ENCODE measurements at places on chromosomes 3 and 15.

- peak; percentile 93 for DNase-seq
Observed at GRCh38 chr3:108221911-108222852, at the start of gene IFT57. Gene IFT57 (minus strand): TSS chr3:108222424. CDS start chr3:108222322, 102 bp downstream.

- no peak for DNase-seq
Observed at GRCh38 chr3:195263193-195263924, 7.6 kb downstream of the XXYLT1 start.

DNA sequence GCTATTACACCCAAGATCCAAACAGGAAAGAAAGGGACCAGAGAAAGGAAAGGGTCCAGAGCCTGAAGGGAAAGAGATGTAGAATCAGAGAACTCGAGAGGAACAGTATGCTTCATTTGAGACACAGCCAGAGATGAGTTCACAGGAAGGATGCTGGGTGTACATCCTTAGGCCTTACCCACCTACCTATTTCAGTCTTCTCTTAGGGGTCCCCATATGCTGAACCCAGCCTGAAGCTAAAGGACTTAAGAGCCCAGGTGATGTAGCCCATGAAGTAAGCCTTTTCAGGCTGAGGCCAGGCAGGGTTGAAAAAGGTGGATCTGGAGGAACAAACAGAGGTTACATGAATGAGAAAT lies 338.0 kb upstream of the KCNH8 start:
- DNase-seq, result no peak

DNA sequence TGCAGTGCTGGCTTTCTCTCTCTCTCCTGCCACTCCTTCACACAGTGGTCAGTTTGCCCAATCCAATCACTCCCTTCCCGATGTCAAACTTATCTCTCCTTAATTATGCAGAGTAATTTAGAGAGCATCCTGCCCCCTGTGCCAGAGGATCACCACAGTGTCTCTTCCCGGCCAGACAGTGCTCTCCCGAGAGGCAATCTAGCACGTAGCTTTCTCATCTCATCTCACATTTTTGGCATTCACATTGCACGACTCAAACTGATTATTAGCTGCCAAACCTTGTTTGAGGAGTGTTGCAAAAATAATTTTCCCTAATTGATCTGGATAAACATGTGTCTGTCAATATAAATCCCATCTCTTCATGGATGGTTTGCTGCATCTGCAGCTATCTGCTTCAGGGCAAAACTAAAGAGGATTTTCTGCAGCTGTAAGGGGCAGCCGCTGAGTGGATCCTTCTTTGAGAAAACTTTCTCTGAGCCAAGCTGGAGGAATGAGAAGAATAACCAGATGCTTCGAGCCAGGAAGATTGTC lies 37.8 kb downstream of the SSUH2 start:
- no peak for DNase-seq

DNA sequence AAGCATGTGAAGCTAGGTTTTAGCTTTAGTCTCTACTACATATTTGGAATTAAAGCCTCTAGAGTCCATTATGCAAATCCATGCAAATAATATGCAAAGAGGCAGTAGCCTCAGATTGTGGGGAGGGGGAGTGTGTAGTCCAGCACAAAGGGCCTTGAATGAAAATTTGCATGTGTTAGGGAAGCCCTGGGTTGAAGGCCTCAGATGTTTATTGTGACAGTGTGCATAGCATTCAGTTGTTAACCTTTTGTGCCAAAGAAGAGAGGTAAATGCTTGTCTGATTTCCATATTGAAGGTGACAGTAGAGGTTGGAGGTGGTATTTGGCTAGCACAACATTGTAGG lies 24.5 kb upstream of the BFSP2 start:
- DNase-seq, result no peak

GRCh38 chr3:100963041-100963440 lies 30.2 kb downstream of the ABI3BP start:
- no peak for DNase-seq

DNA sequence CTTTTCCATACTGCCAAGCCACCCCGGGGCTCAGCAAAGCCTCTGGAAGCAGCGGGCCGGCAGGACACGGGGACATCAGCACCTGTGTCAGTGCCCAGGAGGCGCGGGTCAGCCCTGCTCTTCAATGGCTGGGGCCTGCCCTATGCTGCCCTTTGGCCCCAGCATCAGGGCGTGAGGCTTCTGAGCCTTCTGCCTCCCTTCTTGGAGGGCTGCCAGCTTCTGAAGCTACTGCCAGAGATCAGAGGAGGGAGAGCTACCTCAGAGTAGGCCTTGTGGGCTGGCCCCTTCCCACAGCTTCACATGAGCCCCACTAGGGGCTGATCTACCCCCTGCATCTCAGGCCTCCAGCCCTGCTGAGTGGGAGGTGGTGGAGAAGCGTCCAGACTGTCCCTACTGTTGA lies 13.0 kb upstream of the TMEM115 start:
- DNase-seq, result no peak

DNA sequence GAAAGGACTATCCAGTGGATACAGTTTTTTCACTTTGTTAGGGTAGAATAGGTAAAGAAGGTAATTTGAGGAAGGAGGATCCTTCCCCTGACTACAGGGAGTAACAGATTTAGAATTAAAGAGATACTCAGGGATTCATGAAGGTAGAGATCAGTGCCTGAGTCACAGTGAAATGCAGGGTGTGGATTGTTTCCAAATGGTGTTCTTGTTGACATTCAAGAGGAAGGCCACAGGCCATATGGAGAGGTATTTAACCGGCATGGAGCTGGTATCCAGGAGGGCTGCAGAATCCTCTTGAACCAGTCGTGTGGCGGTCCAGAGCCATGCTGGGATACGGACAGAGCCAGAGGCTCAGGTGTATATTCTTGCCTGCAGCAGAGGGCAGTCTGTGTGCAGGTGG lies 28.2 kb downstream of the GYG1 start:
- no peak for DNase-seq

DNA sequence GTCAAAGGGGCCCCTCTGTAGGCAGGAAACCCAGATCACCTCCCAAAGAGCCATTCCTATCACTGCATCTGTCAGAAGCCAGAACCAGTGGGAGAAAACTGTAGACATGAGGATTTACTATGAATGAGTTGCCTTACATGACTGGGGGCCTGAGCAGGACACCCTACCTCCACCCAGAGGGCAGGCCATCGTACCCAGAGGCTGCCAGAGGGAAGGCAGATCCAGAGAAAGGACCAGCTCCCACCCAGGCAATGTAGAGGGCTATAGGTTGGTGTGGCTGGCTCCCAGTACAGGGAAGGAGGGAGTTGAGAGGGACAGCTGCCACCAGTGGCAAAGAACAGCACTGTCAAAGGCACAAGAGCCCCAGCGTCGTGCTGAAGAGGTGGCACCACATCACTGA lies 233.2 kb downstream of the OCA2 start:
- DNase-seq, result no peak

DNA sequence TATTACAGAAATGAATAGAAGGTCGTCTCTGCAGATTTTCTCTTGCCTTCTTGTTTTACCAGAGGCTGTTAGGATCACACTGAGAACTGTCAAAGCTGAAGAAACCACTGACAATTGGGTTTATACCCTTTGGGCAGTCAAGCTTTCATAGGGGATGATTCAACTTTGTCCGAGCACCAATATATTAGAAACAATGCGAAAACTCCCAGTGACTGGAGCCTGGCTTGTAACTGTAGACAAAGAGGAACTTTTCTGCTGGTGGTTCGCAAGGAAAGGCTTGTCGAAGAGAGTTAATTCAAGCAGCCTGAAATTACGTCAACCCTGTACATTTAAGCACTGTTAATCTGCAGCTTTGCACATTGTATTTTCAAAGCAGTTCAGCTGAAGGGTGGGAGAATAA lies 193.2 kb upstream of the ZNF385D start:
- no peak for DNase-seq

DNA sequence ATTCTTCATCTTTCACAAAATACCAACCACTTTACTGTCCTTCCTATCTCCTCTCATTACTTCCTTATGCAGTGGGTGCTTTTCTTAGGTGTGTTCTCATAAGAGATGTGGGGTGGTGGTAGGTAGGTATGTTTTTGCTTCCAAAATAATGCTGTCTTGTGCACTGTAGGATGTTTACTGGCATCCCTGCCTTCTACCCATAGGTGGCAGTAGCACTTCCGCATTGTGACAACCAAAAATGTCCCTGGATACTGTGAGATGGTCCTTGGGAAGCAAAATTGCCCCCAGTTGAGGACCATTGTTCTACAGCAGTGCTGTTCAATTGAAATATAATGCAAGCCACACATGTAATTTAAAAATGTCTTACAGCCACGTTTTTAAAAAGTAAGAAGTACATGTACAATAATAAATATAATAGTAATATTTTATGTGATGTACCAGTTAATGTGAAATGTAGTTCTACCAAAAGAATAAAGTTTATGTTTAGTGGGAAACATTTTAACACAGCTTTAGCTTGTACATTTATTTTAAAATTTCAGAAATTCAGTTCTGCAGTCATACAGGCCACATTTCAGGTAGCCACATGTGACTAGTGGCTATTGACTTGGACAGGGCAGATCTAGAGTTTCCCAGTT lies 75.2 kb downstream of the NEO1 start:
- DNase-seq, result no peak

- no peak for DNase-seq
Observed at GRCh38 chr15:33834892-33835743, 133.2 kb upstream of the CHRM5 start.

DNA sequence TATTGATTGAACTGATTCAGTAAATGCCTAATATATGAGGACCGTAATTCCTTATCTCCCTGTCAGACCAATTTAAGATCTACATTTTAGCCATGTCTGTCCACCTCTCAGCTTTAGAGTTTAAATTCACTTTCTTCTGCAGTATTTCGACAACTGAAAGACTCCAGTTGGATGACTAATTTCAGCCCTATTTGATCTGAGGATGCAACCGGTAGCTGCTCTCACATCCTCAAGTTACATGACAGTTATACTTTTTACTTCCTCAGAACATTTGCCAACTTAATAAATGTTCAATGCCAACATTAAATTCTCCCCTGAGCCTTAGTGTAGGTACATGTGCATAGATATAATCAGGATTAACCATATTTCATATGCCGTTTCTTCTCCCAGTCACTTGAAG lies 2.5 kb upstream of the HHLA2 start:
- no peak for DNase-seq

DNA sequence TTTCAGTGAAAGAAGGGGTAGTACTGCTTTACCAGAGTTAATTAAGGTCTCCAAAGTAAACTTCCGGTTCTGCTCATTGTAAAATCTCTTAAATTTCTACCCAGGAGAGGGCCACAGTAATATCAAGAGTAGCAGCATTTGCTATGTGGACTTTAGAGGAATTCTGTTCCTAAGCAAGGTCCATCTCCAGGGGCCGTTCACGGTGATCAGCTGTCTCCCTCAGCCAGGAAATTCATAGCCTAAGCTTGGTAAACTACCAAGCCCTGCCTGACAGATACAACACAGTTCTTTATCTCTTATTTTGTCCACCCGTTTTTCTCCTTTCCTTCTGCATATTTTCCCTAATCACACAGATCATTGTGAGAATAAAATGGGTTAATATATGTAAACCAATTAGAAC lies 2.3 kb downstream of the DUT start:
- no peak for DNase-seq

- DNase-seq, result peak; percentile 44
Observed at GRCh38 chr3:112132975-112133448, at the start of gene GCSAM. Gene GCSAM (minus strand): TSS chr3:112133248. CDS start chr3:112133120, 128 bp downstream.

GRCh38 chr3:129503471-129504291 lies 24.8 kb upstream of the RHO start:
- DNase-seq, result no peak

- no peak for DNase-seq
Observed at GRCh38 chr3:181941250-181941649, 229.5 kb downstream of the SOX2 start.

DNA sequence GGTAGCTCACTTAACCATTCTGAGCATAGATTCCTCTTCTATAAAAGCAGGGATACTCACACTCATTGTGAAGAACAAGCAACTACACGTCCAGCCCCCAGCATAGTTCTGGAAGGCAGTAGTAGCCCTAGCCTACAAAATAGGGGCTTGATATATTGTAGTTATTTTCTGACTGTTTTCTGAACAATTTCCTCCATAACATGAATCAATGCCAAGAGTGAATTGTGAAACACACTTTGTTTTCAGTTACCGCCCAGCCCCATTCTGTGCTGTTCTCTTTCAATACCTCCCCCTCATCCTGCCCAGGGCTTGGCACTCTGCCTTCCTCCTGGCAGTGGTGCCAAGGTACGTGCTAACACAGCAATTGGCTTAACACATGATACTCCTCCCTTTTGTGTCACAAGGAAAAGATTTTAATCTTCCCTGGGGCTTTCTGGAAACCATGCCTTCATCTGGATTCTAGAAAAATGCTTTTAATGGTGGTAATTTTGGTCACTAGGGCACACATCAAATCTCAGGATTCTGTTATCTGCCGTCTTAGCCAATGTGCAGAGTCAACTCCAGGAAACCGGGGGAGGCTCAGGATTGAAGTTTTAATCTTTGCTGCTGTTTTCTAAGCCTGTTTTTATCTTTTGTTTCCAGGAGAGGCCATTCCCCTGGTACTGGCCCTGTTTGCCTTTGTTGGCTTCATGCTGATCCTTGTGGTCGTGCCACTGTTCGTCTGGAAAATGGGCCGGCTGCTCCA lies 37.2 kb downstream of the IL20RB start:
- DNase-seq, result no peak

DNA sequence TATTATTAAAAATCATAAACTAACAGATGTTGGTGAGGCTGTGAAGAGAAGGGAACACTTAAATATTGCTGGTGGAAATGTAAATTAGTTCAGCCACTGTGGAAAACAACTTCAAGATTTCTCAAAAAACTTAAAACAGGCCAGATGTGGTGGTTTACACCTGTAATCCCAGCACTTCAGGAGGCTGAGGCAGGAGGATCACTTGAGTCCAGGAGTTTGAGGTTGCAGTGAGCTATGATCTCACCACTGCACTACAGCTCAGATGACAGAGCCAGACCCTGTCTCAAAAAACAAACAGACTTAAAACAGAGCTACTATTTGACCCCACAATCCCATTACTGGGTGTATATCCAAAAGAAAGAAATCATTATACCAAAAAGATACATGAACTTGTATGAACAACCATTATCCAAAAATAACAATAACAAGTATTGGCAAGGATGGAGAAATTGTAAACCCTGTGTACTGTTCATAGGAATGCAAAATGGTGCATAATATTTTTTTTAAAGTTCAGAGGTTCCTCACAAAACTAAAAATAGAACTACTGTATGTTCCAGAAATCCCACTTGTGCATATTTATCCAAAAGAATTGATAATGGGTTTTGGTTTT lies 25.5 kb downstream of the ZNF148 start:
- no peak for DNase-seq

DNA sequence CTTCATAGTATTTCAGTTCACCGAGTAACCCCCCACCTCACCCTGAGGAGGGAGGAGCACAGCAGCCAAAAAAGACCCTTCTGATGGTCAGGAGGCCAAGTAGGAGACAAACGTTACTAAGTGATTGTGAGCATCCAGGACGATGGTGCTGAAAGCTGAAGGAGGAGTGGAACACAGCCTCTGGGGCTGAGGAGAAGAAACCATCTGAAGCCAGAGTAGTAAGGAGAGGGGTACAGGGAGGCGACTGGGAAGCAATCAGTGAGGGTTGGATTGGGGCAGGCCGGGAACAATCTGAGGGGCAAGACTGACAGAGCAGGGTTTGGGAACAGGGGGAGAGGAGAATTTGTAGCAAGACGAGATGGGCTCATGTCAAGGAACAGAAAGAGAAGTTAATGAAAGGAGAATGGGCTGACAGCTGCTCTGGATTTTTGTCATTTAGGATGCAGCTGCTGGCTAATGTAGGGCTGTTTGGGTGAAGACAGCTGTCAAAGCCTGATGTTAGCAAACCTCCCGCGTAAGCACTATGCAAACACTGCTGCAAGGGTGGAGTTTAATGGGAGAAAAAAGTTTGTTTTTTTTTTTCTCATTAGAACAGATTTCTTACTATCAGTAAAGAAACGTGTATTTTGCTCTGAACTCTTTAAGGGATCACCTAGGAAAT lies 622.2 kb downstream of the EDEM1 start:
- DNase-seq, result no peak

GRCh38 chr3:161640181-161640580 lies 143.6 kb downstream of the OTOL1 start:
- DNase-seq, result no peak
